NCI-H1417 treated with DMSO at 0.1 percent for 48 hours (cell line): ENCODE measurements at places on chromosomes 3 and 15.
A peak's percentile ranks its signal among the peaks of the same experiment; 100 is the strongest.

GRCh38 chr3:183635107-183635430 is 354 bp upstream of the KLHL24 start:
- DNase-seq, result no peak

- DNase-seq, result no peak
These were observed 184.7 kb downstream of the PLCH1 start for GRCh38 chr3:155560135-155560534.

DNA sequence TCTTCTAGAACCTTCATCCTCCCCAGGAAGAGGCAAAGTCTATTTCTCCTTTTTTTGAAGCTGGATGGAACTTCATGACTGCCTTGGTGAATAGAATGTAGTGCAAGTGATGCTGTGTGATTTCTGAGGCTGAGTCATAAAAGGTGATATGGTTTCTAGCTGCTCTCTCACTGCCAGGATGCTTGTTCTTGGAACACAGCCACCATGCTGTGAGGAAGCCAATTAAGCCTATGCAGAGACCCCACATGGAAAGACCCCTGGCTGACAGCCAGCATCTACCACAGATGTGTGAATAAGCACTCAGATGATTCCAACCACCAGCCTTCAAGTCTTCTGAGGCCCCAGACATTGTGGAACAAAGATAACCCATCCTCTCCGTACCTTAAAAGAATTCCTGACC is 57.0 kb downstream of the ISL2 start:
- DNase-seq, result peak; percentile 4

DNA sequence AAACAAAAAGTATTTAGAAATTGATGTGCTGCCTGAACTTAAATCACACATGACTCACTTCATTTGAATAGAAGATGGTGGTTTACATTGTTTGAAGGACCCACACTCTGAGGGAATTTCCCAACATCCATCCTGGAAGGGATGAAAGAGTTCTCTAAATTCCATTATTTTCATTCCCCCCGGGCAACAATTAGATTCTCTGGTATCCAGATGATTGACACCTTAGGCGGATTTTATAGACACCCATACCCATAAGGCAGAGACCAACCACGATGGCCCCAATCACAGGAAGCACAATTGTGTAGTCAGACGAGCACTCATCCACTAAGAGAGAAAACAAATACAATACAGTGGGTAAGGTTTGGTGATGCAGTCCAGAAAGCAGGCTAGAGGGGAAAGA is 24.6 kb upstream of the MCCC1 start:
- no peak for DNase-seq

DNA sequence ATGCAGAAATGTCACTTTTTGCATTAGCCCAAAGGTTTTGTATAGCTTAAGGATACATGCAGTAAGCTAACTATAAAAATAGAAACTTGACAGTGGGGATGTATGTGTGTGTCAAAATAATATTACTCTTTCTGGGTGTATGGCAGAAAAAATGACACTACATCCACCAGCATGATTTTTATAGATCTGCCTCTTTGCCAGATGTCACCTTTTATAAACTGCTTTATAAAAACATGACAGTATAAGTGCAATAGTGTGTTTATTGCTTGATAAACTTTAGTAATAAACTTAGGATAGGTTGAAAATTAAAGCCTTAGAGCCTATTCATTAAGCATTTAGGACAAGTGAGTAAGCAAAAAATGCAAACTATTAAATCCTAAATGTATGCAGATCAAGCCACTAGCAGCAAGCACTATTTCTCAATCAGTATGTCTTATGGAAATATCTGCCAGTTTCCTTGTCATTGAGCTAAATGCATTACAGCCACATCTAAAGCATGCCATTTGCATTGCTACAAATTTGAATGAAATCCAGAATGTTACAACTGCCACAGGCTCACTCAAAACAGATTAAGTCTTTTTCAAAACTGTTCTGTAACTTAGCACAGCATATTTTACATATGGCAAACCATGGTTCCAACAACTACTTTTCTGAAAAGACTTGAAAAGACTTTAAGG is 935.0 kb downstream of the FHIT start:
- DNase-seq, result no peak

DNA sequence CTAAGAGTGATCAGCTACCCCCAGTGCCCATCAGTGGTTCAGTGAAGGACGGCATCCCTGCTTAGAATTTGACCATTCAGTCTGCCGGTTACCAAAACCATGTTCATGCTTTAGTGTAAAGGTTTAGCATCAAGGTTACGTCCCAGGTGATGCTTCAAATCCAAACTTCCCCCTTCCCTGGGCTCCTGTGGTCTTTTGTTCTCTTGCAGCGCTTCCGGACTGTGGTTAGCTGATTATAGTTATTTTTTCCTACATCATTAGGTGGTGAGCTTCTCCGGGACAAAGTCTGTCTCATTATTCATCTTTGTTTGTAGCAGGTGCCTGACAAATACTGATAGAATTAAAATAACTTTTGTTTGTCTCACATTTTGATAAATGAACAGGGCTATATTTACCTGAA is 28.3 kb upstream of the MYZAP start:
- no peak for DNase-seq

GRCh38 chr3:377158-377561 is 180.6 kb downstream of the CHL1 start:
- no peak for DNase-seq
